Activated T-helper 1 cell treated with anti-CD3 and anti-CD28 coated beads, Interleukin-12 subunit alpha, Interleukin-12 subunit beta, Interleukin-2, Interleukin-4 antibody, amounts not matched to agents 30 ng/mL and 10 ng/mL and 1 ng/mL, durations not matched to agents 14 hours and 24 hours and 36 hours (primary cell): ENCODE measurements at places on chromosomes 16 and 17. TPM values are rescaled to one million over a fixed set of nuclear protein-coding genes. Genes with fewer than 3 reads are reported as not detected.

GRCh38 chr17:73835605-73836004 is 191.4 kb upstream of the SDK2 start:
- DNase-seq = no peak

RCVRN gene
- not detected in 2 replicates for total RNA-seq

PLA2G10 gene
- not detected in 2 replicates for total RNA-seq

KARS1 gene
- total RNA-seq = 256 and 271 TPM in 2 replicates

RNF112 gene
- not detected in 2 replicates for total RNA-seq
